ENCODE measurements at places on chromosomes 2 and 18.

DNA sequence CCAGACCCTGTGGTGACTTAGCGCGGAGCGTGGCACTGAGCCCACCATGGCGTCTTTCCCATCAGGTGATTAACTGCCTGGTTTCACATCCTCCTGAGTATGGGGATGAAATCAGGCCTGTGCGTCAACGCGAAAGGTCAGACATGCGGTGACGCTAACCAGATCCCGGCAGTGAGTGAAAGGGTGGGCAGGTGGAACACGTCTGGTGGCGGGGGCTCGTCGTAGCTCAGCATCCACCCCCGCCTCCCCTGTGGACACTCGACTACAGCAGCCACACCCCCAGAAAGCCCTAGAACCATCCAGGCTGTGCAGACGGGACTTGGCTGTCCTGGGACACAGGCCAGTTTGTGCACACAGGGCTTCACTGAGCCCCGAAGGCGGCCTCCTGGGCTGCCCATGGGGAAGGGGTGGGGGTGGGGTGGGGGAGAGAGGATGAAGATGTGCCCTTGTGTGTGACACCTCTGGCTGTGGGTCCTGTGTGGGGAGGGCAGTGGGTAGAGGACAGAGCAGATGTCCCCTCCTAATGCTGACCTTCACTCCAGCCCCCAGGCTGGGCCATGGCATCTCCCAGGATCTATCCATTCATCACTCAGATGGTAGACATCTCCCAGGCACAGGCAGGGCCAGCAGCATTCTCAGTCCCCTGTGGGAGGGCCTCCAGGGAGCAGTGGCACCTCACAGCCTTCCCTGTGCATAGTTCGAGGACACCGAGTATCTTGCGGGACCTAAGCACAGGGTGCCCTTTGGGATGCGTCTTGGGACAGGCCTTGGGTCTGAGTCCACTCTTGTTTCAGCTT, 27.5 kb downstream of the RAMP1 start:
- no peak for DNase-seq

DNA sequence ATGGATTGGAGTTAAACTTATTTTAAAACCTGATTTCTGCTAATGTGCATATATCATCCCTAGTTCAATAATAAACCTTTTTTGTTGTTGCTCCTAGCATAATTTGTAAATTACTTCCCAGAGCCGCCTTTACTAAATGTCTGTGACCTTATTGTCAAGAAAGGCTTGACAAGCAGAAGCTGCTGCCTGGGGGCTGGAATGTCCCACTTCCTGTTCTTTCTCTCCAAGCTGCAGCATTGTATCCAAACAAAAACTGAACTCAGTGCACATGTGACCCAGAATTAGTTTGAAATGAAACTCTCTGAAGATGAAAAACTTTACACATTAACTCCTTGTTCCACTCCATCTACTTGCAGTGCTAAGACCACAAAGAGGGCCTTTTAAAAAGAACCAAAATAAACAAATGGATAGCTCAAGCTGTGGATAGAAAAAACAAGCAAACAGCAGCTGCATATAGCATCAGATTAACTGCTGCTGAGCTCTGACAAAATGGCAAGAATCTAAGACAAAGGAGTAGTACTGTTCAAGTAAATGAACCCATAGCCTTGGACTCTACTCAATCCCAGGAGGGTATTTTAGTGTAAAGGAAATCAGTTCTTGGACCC, 99.8 kb upstream of the NEUROD1 start:
- no peak for DNase-seq

GRCh38 chr2:60355849-60356261, 197.6 kb downstream of the BCL11A start:
- no peak for DNase-seq

DNA sequence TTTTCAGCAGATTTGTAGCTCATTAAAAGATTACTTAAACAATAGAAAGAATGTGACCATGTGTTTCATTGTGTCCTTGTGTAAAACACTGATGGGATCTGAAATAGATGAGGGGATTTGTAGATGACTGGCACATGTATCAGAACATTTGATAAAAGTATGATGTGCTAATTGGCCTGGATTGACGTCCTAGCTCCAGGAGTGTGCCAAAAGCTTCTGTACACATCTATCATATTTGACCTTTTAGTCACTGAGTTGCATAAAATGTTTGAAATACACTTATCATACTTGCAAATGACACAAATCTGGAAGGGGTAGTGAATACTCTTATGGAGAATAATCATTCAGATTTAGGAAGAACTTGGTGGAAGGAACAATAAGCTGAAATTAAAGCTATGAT, 778.5 kb downstream of the ERBB4 start:
- DNase-seq: no peak

- DNase-seq: peak; percentile 63
Observed at GRCh38 chr2:102615620-102616436, 3.5 kb upstream of the SLC9A2 start.

GRCh38 chr2:24620936-24621335, 129.9 kb downstream of the NCOA1 start:
- DNase-seq: peak; percentile 16

DNA sequence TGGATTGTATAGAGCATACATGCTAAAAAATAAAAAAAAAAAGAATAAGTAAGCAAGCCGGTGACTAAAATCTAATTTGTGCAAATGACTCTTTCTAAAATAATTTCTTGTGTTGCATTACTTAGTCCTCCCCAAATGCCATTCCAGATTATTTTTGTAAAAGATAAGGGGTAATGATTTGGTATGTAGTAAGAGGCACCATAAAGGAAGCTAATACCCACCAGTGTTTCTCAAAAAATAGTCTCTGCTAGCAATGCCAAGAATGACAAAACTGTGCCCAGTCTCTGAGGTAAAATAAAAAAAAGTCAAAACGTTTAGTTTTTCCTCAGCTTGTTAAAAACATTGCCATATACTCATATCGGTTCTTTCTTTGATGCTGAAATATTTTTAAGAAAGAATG, 2.7 kb downstream of the METTL5 start:
- no peak for DNase-seq

Measured in AG10803 (cell line).